ENCODE measurements at places on chromosomes 2 and 18.

- DNase-seq, result no peak
Measured at GRCh38 chr2:193966590-193966989, 1690.4 kb upstream of the SLC39A10 start.

DNA sequence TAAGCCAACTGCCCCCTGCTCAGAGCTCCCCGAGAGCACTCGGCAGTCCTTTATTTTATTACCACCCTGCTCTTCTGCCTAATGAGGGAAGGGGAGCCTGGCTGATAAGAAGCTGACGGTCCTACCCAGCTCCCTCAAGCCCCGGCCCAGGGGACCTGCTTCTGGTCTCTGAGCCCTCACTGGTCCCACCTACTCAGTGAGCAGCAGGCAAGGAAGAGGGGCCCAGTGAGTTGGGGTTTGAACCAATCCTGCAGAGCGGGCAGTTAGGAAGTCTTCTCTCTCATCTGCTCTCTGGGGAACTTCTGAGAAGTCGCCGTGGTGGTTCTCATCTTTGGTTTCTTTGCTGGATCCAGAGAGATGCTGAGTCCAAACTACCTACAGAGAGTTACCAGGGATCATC lies 218.9 kb downstream of the NDUFA10 start:
- DNase-seq, result no peak

DNA sequence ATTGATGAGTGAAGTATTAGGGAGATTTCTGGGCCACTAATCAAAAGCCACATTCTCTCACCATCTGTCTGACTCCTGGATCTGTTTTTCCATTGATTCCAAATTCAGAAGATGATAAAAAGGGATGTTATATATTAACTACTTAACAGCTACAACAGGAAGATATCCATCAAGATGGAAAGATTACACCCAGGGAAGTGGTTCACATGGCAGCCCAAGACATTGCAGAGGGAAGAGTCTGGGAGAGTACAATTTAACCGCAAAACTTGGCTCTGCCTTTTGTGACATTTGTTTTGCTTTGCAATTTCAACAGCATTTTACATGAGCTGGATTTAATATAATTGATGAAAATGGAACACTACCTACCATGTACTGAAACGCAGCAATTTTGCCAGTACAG lies 22.5 kb upstream of the TCF4 start:
- no peak for DNase-seq

- no peak for DNase-seq
Measured at GRCh38 chr2:134139611-134140010, 114.3 kb upstream of the MGAT5 start.

DNA sequence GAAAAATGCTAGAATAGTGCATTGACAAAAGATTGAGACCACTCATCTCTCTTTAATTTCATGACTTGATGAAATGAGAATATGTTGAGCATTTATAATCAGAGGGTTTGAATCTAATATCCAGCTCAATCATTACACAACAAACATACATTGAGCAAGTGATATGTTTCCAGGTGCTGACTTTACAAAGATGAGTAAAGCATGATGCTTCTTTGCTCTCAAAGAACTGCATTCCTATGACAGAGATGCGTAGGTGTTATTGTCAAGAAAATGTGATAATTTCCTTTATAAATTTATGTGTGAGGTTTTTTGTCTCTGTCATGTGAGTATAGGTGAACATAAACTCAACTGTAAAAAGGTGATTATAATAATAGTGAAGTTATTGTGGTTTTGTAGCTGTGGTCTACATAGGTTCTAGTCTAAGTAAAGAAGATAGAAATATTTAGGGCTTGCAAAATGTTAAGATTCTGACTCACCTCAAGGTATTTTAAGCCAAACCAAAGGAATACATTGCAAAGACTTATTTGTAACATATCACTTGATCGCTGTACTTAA lies 389.8 kb downstream of the GALNT13 start:
- DNase-seq, result no peak

DNA sequence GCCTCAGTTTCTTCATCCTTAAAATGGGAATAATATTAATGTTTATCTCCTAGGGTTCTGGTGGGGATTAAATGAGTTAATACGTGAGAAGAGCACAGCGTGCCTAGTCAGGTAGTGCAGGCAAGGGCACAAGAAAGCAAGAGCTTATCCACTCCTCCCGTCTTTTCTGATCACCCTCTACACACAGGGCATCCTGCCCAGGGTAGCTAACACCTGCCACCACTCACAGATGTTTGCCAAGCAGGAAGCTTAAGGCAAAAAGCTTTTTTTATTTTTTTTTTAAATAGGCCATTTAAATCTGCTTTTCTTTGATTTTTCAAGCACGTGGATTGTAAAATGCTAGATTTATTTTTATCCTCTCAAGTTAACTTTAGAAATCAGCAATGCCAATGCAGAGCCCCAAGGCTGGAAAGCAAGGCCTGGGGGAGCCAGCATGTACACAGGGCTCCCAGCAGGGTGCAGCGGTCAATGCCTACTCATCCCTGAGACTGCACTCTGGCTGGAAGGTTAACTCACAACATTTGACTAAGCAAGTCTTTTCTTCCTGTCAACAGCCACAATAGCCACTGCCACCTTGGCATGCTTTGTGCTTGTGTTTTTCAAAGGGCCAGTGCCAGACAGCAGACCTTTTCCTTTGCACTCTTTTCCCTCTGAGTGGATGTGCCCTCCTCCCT lies 86.5 kb upstream of the ACAA2 start:
- DNase-seq, result no peak
